ENCODE measurements at places on chromosomes 5 and 9.
A peak's percentile ranks its signal among the peaks of the same experiment; 100 is the strongest.

- no peak for DNase-seq
Measured at GRCh38 chr5:142746532-142747433, 23.4 kb upstream of the ARHGAP26 start.

- no peak for DNase-seq
Measured at GRCh38 chr9:2790466-2790865, 53.4 kb downstream of the PUM3 start.

DNA sequence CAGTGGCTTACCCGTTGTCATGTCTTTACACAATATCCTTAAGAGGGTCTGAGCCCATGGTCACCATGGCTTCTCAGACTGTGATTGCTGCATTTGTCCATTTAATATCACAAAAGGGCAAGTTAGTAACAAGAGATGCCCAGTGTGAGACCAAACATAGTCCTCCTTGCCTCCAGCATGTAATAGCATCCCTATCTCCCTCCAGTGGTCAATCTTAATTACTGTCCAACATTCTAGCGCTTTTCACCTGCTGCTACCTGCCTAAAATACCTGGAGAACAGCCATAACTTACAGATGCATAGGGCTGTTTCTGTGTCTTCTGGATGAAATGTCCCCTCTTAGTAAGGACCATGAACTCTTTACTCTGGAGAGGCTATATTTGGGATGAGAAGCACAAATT lies 267.2 kb upstream of the DAB2 start:
- DNase-seq = no peak

- DNase-seq = no peak
Measured at GRCh38 chr9:121371495-121372061, 1.5 kb upstream of the STOM start.

DNA sequence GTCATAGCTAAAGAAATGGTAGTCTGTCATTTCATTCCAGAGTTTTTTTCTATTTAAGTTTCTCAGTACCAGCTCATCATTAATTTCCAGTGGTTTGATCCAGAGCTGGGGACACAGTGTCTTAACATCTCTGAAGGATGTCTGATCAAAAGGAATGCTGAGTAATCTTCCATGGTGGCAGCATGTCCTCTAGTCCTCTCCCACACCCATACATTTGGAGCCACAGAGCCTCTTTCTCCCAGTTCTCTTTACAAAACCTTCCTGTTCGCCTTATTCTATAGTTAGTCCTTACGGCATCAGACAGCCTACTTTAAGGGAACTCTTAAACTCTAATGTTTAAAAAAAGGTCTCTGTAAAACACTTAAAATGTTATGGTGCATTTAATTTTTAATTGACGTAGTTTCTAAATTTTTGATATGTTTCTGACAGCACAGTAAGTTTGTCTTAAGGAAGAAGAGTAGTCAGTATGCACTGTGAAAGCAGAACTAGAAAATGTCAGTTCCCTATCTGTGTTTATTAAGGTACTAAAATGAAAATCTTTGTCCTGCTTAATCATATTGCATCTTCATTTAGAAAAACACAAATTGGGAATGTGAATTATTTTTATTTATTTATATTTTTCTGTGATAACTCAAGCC lies 96.8 kb downstream of the INIP start:
- no peak for DNase-seq

DNA sequence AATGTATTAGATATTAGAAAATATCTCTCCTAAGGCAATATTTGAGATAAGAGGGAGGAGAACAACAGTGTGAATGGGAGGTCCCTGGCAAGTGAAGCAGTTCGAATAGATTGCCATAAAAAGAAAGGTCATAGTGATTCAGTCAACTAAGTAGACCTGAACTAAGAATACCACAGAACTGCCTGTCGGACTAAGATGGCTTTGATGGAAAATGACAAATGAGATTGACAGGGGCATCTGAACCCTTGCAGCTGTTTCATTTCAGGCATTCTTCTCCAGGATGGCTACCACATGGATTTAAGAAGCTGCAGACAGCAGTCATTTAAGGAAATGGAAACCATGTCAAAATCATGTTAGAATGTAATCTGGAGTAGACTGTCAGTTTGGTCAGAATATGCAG lies 308.4 kb upstream of the MEF2C start:
- no peak for DNase-seq

DNA sequence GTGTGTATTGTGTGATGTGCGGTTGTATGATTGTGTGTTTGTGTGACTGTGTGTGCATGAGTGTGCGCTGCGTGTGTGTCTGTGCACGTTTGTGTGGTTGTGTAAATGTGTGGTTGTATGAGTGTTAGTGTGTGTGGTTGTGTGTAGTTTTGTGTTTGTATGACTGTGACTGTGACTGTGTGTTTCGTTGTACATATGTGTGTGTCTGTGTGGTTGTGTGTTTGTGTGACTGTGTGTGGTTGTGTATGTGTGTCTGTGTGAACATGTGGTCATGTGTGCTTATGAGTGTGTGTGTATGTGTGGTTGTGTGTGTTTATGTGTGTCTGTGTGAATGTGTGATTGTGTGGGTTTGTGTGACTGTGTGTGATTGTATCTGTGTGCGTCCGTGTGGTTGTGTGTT lies 197.8 kb downstream of the TTLL11 start:
- no peak for DNase-seq

GRCh38 chr9:128101690-128102089 lies 25.8 kb downstream of the PTGES2 start:
- peak; percentile 62 for DNase-seq

GRCh38 chr5:174101195-174101730 lies 55.8 kb downstream of the NSG2 start:
- no peak for DNase-seq

- DNase-seq = no peak
Measured at GRCh38 chr5:122150215-122150614, 20.9 kb downstream of the ZNF474 start.

- DNase-seq = no peak
Measured at GRCh38 chr9:72974501-72974900, 21.6 kb upstream of the ALDH1A1 start.

GRCh38 chr9:86676396-86676795 lies 270.9 kb downstream of the GAS1 start:
- DNase-seq = no peak
